Activated T-helper 1 cell treated with anti-CD3 and anti-CD28 coated beads, Interleukin-2, amount 50 U/mL, for 16 hours (primary cell): ENCODE measurements at places on chromosomes 7 and 10.

DNA sequence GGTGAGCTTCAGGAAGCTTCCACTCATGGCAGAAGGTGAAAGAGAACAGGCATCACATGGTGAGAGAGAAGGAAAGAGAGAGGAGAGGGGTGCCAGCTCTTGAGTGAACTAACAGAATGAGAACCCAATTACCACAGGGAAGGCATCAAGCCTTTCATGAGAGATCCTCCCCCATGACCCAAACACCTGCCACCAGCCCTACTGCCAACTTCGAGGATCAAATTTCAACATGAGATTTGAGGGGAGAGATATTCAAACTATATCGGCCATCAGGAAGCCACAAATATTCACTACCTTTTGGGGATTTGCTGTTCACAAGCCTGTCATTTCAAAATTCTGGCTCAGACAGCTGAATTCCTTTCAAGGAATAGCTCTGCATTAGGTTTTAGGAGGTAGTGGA lies 39.9 kb upstream of the SMNDC1 start:
- no peak for DNase-seq

DNA sequence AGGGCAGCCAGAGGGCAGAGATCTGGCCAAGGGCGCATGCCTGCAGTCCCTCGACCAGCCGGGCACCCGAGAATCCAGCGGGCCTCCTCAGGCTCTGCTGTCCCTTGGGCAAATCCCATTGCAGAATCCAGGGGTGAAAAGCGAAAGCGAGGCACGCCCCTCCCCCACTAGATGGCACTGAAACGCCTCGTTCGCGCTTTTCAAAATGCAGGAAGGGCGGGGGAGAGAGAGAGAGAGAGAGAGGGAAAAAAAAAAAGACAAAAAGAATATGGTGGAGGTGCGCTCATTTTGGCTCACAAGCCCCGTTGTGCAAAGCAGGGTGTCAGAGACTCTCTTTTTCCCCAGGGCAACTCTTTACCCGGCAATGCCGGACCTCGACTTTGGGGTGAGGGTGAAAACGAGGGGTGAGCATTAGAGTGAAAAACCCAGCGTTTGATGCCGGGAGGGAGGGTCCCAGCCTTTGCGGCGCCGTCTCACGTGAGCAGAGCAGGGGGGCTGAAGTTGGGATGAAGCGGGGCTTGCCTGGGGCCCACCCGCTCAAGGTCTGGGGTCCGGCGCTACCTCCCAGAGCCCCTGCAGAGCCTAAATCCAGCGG lies 2.5 kb upstream of the TMEM178B start:
- no peak for DNase-seq

DNA sequence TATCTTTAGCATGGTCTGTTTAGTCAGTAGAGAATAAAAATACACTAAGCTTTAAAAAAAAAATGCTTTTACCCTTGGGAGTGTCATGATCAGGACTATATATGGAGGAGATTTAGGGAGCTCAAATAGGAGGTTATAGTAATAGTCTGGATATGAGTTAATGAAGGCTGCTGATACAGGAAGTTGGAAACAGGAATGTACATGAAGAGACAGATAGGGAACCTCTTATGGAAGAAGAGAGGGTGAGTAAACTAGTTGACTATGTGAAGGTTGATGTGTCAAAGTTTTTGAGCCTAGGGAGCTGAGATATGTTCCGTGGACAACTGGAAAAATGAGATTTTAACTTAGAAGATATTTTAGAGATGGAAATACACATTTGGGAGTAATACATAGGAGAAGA lies 472.0 kb upstream of the FZD8 start:
- no peak for DNase-seq

DNA sequence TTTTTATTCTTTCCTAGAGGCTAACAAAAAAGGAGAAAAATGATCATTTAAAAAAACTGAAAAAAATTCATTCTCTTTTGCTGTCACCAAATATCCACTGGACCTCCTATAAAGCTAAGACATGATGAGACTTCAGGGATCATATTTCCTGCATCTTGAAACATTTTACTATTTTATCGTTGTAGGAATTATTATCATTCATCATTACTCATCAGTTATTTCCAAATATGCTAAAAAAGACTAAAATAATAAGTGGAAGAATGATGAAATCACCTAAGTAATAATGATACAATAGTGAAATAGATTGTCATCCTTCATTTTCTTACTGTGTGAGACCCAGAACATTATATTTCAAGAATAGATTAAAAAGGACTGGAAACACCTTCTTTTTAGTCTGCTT lies 28.3 kb downstream of the TAF3 start:
- no peak for DNase-seq

- no peak for DNase-seq
These were observed 1.3 kb downstream of the CUL1 start for GRCh38 chr7:148699782-148700629.

- no peak for DNase-seq
These were observed 655.2 kb upstream of the NRG3 start for GRCh38 chr10:81219758-81220157.

DNA sequence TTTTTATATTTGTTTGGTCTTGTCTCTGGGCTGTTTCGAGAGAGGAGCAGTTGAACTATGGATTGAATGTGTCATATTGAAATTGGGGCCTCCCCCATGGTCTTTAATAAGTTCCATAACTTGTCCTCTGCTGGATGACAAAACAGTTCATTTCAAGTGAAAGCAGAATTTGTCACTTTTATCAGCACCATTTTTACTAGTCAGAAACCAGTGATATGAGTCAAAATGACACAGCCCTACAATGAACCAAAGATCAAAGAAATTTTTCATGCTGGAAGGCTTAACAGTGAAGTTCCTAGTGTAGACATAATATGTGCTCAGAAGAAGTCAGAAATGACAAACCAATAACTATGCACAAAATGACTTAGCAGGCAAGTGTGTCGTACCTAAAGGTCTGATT lies 133.6 kb upstream of the VWC2 start:
- no peak for DNase-seq

GRCh38 chr10:110081911-110082310 lies 74.1 kb downstream of the ADD3 start:
- DNase-seq: no peak

DNA sequence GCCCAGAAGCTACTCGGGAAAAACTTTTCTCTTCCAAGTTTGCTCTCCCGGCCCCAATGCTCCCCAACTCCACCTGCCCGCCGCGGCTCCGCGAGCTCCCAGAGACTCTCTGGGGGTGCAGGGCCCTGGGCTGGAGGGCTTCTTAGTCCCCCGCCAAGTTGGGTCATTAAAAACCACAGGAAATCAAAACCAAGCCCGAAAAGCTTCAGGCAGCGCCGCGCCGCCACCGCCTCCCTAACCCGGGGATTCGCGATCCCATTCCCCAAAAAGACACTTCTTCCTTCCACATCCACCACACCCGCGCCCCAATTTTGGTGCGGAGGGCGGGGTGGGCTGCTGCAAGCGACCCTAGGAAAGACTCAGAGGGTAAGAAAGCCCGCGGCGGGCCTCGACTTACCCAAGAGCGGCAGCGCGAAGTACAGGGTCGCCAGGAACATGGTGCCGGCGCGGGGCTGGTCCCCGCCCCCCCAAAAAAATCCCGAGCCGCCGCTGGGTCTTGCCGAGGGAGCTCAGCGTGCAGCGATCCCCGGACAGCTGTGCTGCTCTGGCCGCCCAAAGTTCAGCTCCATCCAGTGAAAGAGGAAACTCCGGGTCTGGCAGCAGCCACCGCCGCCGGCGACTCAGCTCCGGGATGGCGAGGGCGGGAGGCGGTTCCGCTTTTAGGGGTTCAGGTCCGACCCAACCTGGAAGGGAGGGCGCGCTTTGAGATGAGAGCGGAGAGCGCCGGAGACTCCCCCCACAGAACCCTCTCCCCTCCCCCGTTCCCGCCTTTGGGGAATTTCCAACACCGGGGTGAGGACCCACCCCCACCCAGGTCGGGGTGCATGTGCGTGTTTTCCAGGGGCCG lies 1.2 kb downstream of the GFRA1 start:
- DNase-seq: no peak

DNA sequence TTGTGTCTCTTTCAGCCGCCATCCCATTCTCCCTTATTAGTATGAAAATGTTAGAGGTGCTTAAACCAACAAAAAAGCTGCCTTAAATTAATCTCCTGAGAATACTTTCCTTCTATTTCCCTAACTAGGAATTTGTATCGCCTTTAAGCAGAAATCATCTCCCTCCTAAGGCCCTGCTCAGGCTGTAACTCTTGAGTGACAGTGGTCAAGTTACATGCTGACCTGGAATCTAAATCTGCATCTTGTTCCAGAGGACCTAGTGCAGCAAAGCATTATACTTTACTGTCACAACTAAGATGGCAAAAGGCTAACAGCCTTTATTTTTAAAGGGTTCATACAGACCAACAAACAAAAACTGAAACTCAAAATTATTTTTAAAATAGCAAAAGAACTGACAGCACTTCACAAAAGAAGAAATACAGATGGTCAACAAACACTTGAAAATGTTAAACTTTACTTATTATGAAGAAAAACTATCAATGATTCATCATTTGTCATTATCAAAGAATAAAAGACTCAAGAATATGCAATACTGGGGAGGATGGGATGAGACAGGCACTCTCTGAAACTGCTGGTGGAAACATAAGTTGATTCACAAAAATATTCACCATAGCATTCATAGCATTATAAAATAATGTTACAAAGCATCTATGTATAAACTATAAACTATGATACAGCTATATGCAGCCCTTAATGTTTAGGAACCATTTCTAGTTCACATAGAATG lies 11.0 kb downstream of the CYREN start:
- no peak for DNase-seq
